ENCODE measurements at places on chromosomes 5 and 9.

- no peak for DNase-seq
These were observed 34.6 kb upstream of the ADAMTS16 start for GRCh38 chr5:5105531-5105930.

DNA sequence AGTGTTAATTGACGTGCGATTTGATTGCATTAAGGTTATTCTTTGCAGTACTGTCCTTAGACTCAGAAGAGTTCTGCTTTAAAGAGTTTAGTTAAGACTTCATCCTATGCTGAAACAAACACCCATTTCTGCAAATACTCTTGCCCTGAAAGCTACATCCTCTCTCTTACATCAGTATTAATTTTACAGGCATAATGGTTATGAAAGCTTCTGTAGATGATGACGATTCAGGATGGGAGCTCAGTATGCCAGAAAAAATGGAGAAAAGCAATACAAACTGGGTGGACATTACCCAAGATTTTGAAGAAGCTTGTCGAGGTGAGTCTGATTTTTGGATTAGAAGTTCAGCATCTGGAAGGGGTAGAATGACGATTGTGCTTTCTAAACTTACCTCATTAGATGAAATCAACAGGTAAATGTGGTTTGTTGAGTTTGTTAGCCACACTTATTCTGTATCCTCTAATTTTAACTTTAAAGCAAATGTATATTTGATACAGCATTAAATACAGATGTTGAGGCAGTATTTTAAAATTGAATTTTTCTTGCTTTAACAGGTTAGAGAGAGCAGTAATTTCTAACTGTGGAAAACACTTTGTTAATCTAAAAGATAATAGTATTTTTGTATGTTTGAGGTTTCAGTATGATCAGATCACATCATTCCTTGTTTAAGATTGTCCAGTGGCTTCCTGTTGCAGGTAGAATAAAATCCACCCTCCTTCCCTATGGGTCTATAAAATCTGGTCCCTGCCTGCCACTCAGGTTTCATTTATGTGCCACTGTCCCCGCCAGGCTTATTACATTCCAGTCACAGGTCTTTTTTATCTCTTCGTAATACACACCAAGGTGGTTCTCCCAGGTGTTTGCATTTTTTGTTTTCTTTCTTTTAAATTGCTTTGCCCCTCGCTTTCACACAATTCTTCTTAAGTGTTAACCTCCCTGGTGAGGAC lies 1.3 kb downstream of the NAA35 start:
- DNase-seq: no peak

- DNase-seq: no peak
These were observed 63.0 kb upstream of the SELENOP start for GRCh38 chr5:42874621-42875198.

DNA sequence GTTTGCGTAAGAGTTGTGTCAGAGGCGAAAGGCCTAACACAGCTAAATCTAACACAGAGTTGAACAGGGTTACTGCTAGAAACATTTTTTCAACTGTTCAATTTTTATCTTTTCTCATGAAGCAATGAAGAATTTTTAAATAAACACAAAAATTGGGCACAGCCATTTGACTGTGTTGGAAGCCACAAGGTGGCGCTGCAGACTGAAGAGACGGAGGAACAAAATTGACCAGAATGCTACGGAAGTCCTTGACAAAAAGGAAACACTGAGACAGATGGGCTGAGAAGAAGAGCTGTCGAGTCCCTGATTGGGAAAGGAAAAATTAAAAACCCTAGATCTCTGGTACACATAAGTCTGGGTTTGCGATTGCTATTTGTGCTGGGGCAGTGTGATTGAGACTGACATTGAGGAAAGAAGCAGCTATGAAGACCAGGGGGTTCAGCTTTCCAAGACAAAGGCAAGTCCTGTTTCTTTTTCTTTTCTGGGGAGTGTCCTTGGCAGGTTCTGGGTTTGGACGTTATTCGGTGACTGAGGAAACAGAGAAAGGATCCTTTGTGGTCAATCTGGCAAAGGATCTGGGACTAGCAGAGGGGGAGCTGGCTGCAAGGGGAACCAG lies at the start of gene PCDHB9:
Gene PCDHB9 (plus strand): TSS at position 265 of the 616 bp plus-strand sequence. CDS start 158 bp downstream, at position 423.
- DNase-seq: no peak

GRCh38 chr9:93531374-93531773 lies 45.0 kb upstream of the PHF2 start:
- DNase-seq: no peak

DNA sequence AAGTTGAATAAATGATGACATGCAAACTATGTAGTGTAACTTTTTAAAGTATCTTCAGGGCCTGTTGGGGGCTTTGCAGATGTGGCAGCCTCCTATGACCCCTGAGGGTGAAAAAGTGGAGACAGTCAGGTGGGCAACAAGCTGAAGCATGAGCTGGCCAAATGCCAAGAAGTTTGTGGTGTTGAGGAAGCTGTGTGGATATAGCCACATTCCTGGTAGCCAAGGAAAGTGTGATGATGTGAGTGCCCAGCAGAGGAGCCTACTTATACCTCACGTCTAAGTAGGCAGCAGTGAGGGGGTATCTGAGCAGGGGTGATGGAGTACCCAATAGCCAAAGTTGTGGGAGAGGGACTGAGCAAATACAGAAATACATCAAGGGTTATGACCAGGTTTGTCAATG lies 621.2 kb upstream of the CDH6 start:
- DNase-seq: no peak

- no peak for DNase-seq
These were observed 106.1 kb upstream of the ICE1 start for GRCh38 chr5:5316334-5316733.

GRCh38 chr5:111384220-111384619 lies 128.1 kb downstream of the STARD4 start:
- DNase-seq: no peak

DNA sequence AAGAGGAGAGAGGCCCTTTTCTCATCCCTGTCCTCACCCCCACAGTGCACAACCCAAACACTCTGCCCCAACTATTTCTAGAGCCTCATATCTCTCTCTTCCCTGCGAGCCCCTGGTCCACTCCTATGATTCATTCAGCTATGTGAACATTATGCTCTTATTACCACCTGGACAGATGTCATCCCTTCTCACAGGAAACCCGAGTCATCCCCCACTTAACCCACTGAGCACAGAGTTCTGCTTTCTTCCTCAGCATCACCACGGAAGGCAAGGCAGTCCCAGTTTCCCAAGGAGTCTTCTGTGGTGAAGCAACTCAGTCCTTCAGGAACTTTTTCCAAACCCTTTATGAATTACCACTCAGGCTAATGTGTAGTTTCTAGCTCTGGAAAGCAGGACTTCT lies 1.3 kb downstream of the DNAI1 start:
- DNase-seq: no peak

DNA sequence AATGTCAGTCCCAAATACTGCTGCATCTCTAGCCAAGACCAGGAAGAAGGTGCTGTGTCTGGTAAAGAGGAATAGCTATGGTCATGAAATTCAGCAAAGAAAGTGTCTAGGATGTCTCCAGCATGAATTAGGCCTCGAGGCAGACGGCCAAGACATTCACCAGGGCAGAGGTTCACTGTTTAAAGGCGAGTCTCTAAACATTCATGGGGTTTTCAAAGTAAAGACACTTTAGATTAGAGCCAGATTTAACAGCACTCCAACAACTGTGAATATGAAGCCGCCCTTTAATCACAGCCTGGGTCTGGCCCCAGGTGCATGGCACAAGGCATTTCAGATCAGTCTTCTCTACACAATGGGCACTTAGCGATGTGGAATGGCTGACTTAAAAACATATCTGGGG lies 95.0 kb downstream of the ANKH start:
- no peak for DNase-seq

GRCh38 chr9:130707225-130707976 lies 13.8 kb downstream of the EXOSC2 start:
- DNase-seq: no peak

GRCh38 chr5:2886531-2886930 lies 135.1 kb upstream of the IRX2 start:
- no peak for DNase-seq

DNA sequence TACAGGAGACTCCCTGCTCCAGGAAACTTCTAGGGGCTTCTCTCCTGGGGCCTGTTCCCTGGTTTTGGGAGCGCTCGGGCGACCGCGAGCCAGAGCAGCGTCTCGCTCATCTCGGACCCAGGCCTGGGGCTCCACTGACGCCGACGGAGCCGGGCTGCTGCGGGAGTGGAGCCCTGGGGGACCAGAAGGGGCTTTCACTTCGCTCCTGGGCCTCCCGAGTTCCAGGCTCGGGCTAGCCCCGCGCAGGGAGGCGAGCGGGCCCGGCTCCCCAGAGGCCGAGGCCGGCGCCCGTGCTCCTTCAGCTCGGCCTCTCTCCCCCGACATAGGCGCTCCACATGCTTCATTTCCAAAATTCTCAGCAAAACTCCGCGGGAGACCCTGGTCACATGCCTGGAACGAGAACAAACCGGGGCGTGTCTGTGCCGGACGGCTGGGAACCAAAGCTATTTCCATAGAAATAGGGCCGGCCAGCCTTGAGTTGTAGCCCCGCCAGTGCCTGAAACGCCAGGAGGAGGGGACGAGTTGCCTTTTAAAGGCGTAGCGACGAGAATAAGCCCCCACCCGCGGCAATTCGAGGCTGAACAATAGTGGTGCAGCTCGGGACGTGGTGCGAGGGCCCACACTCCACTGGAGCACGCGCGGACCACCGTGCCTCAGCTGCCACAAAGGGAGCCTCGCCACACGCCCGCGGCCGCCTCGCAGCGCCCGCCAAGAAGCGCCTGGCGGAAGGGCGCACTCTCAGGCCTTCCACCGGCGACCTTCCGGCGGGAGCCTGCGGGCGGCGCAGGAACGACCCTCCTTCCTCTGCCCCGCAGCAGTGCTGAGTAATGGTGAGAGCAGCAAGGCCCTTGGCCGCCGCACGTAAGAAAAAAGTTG lies 1.1 kb upstream of the G3BP1 start:
- DNase-seq: no peak

DNA sequence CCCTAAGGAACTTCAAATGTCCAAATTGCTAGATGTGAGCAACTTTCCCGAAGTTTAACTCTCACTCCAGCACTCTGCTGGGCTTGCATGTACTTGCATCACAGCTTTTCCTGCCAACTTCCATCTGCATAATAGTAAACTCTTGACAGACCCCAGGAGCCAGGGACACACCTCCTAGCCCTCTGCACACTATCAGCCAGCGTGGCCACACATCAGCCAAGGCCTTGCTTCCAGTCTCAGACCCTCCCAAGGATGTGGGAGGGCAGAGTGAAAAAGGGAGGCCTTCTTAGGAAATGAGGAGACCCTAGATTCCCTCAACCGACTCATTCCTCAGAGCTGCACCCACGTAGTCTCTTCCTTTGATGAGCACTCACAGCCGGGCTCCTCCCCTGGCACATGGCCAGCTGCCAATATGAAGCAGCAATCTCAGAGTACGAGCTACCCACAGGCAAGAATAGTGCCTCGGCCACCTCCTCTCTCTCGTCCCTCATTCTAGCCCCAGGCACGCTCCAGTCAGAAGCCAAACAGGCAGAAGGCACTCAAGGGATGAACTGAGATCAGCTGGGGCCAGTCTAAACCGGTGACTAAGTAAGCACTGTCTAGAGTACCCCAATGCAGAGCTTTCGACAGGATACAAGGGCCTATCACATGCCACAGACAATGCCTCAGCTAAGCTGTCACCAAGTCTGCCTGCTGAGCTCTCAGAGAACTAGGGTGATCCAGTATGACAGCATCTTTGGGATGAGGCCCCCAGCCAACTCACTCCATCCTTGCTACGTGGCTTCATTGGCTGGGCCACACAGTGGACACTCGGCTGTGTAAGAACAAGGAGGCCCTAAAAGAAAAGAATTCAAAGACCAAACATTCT lies 2.3 kb downstream of the P4HA2 start:
- DNase-seq: peak; percentile 80

DNA sequence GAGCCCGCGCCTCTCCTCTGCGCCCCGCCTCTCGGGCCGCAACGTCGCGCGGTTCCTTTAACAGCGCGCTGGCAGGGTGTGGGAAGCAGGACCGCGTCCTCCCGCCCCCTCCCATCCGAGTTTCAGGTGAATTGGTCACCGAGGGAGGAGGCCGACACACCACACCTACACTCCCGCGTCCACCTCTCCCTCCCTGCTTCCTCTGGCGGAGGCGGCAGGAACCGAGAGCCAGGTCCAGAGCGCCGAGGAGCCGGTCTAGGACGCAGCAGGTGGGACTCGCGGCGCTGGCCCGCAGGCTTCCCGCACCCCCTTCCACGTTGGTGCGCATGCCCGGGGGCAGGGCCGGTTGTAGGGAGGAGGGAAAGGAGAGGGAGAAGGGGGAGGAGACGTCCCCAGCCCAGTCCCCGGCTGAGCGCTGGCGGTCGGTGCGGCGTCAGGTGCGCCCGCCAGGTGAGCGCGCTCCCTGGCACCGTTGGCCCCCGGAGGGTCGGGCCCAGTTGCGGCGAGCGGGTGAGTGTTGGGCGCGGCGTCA lies at the start of gene OCLN:
Gene OCLN (plus strand): TSS at position 400 of the 532 bp plus-strand sequence. CDS start 11,455 bp downstream, outside the sequence.
- no peak for DNase-seq

DNA sequence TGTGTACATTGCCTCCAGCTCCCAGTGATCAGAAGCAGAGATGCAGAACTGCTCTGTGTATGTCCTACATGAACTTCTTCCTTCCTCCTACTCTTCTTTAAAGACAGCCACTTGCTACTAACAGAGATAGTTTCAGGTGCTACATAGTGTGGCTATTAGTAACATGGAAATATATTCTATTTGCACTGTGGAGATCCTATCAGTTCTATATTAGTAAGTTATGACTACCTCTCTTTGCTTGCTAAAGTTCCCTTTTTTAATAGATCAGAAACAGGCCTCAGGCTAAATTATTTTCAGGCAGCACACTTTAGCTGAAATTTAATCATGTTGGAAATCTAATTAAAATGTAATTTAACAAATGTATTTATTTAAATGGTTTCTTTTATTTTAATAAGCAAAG lies 64.4 kb upstream of the TNFSF8 start:
- DNase-seq: no peak

DNA sequence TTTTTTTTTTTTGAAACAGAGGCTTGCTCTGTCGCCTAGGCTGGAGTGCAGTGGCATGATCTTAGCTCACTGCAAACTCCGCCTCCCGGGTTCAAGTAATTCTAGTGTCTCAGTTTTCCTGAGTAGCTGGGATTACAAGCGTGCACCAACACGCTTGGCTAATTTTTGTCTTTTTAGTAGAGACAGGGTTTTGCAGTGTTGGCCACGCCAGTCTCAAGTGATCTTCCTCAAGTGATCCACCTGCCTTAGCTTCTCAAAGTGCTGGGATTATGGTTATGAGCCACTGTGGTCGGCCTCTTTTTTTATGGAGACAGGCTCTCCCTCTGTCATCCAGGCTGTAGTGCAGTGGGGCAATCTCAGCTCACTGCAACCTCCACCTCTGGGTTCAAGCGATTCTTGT lies 82.9 kb downstream of the RAB24 start:
- DNase-seq: no peak

Measured in GM04503 (cell line).